ENCODE measurements at places on chromosomes 4 and X.

GRCh38 chrX:12910423-12911121 lies 4.2 kb downstream of the TLR8 start:
- no peak for DNase-seq

DNA sequence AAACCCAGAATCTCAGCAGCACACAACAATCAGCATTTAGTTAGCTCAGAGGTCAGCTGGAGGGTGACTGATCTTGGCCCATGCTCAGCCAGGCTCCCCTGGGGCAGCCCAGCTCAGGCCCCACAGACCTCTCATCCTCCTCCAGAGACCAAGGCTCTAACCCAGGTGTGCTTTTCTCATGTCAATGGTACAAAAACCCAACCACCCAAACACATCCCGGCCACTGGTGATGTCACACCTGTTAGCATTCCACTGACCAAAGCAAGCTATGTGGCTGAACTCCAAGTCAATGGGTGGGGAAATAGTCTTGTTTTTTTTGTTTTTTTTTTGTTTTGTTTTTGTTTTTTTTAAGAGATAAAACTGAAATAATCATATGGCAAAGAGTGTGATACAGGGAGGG lies 77.5 kb downstream of the CYTL1 start:
- DNase-seq, result no peak

DNA sequence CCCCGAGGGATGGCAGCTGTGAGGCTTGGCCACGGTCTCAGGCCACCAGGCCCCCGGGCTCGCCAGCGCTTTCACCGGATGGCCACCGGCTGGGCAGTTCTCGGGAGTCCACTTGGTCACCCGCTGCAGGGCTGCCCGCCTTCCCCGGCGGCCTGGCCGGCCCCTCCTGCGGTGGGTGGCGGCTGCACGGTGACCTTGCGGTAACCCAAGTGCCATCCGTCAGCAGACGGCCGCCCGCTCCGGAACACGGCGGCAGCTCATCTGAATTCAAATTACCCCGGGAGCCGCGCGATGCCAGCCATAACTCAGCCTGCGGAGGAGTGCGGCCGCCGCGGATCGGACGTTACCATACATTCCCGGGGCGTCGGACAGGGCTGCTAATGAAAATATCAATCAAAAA lies 60.7 kb downstream of the FAM53A start:
- DNase-seq, result no peak

DNA sequence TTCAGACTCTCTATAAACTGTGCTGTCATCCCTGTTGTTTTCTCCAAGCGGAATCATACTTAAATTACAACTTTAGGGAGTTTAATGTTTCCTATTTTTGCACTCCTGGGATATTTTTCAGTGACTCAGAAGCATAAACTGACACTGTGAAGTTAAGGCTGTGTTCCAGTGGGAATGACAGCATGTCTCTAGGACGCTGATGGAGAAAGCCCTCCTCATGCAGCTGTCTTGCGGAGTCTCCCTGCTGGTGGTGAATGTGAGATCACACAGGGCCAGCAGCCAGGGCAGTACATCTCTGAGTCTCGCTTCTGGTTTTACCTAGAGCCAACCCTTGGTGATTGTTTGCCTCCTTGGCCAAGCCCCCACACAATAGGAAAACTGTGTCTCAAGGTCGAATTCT lies 53.3 kb downstream of the NFKB1 start:
- DNase-seq, result no peak
